ENCODE measurements at places on chromosomes 1 and 21.

- DNase-seq: no peak
Measured at GRCh38 chr1:79787631-79788030, 781.1 kb upstream of the ADGRL4 start.

GRCh38 chr1:7043191-7043549 is 257.9 kb downstream of the CAMTA1 start:
- DNase-seq: no peak

DNA sequence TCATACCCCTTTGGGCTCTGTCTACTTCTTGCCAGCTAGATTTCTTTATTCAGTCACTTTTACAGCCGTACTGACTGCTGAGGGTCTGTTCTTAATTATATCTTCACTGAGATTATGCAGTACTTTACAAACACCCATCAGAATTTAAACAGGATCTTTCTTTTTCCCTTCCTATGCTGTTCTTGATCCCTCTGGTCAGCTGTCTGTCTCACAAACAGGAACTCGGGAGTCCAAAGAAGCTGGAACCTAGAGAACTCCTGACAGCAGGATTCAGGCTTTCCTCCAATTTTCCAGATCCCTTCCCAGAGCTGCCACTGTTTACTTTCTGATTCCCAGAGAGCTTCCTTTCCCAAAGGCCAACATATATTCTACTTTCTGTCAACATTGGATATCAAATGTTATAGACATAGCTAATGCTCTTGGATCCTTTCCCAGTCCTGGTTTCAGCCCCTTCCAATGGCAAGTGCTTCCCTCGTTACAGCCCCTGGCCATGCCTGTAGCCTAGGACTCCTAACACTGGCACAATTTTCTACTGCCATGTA is 59.5 kb downstream of the ATP2B4 start:
- no peak for DNase-seq

DNA sequence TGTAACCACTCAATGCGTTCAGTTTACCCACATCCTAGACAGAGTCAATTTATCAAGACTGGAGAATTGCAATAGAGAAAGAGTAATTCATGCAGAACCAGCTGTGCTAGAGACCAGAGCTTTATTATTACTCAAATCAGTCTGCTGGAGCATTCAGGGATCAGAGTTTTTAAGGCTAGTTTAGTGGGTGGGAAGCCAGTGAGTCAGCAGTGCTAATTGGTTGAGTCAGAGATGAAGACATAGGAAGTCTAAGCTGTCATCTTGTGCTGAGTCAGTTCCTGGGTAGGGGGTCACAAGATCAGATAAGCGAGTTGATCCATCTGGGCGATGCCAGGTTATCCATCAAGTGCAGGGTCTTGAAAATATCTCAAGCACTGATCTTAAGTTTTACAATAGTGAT is 499.6 kb downstream of the MRPL39 start:
- DNase-seq: no peak

GRCh38 chr1:5811419-5811818 is 180.8 kb downstream of the NPHP4 start:
- DNase-seq: no peak

- DNase-seq: no peak
Measured at GRCh38 chr1:115233598-115233997, 104.5 kb downstream of the NGF start.

GRCh38 chr1:20728371-20729154 is 3.9 kb downstream of the SH2D5 start:
- DNase-seq: no peak

DNA sequence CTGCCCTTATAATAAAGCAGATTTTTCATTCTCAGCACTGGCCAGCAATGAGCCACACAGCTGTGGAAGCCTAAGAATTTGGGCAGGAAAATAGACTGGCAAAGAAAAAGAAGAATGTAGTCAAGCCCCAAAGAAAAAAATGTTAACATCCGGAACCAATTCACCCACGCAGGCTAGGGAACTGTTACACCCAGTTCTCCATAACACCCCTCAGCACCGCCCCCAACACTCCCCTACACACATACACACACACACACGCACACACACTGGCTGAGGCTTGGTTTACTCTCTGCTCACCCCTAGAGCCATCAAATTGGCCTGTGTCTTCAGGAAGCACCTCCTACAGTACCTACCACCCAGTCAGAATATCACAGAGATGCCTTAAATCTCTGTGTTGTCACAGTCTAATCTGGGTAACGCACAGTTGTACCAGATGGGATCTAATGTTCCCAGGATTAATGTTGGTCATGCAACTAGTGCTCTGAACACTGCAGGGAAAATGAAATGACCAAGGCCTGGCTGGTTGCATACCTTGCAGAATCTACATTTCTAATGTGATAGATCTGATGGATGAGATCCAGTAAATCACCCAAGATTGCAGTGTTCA is 14.5 kb downstream of the TBX15 start:
- no peak for DNase-seq

GRCh38 chr1:228147151-228147693 is 2.5 kb upstream of the GJC2 start:
- DNase-seq: no peak

GRCh38 chr21:43207043-43207315 is 38.2 kb downstream of the CRYAA start:
- no peak for DNase-seq

GRCh38 chr1:6905790-6906189 is 120.5 kb downstream of the CAMTA1 start:
- no peak for DNase-seq

DNA sequence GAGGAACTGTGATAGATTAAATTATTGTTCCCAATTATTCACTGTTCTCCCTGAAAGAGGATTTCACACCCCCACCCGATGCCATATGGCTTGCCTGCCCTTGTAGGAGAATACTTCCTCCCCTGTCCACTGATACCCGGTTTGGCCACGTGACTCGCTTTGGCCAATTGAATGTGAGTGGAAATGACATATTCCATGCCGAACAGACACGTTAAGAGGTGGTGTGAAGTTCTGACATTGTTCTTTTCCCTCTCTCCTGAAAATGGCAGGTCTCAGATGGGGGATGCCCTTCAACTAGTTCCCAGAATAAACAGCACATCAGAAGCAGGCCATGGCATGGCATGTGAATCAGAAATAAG is 5.3 kb downstream of the STUM start:
- DNase-seq: no peak

DNA sequence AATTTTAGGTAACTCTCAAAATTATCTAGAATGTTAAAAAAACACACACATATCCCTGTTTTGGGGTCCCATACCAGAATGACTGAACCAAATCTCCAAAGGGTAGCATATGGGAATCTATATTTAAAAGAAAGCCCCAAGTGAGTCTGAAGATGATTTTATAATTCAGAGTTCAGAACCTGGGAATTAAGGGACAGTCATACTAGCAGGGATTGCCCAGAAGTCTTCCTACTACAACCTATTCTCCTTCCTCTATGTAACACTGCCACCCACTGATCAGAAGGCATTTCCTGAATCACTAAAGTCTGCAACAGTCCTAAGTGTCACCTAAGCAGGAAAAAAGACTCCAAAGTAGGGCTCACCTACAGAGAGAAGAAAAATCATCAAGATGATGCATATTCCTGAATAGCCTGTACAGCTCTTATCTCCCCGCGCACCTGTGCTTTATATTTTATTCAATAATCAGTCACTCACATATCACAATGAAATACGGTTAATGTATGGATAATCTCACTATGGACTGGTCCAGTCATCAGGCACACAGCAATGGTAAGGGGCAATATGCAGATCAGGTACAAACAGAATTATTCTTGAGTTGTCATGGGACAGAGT is 4.9 kb downstream of the RGS1 start:
- peak; percentile 38 for DNase-seq

- DNase-seq: no peak
Measured at GRCh38 chr1:117892512-117892911, 36.9 kb downstream of the GDAP2 start.

DNA sequence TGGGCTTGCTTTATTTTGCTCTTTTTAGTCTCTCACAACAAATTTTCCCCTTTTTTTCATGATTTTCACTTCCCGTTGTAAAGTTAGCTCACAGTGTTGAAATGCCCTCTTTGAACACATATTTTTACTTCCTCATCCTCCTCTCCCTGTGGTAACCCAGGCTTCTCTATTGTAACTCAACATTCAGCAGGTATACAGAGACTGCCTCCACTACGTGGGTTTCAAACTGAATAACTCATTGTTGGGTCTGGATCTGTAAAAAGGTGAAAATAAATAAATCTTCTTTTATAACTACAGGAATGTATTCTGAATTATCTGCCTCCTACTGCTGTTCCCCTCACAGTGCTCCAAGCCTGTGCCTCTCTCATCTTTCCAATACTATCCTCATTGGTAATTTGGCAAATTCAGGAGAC is 166.4 kb downstream of the RUNX1 start:
- no peak for DNase-seq

Measured in CD4-positive, alpha-beta T cell treated with Interleukin-6 at 100 ng/mL for 8 hours (primary cell).